ENCODE measurements at places on chromosomes 12 and 14. TPM values are rescaled to one million over a fixed set of nuclear protein-coding genes. Genes with fewer than 3 reads are reported as not detected.

DNA sequence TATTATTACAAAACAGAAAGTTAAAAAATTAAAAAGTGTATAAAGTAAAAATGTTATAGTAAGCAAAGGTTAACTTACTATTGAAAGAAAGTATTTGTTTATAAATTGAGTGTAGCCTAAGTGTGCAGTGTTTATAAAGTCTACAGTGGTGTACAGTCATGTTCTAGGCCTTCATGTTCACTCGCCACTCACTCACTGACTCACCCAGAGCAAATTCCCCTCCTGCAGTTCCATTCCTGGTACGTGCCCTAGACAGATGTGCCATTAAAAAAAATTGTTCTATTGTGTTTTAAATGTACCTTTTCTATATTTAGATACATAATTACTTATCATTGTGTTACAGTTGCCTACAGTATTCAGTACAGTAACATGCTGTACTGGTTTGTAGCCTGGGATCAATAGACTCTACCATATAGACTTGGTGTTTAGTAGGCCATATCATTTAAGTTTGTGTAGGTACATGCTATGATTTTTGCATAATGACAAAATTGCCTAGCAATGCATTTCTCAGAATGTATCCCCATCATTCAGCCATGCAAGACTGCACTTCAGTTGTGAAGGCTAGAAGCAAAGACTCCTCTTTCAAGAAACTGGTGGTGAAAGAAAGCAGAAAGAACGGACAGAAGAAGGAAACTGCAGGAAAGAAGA is 100.6 kb downstream of the DACT1 start:
- DNase-seq: no peak

DNA sequence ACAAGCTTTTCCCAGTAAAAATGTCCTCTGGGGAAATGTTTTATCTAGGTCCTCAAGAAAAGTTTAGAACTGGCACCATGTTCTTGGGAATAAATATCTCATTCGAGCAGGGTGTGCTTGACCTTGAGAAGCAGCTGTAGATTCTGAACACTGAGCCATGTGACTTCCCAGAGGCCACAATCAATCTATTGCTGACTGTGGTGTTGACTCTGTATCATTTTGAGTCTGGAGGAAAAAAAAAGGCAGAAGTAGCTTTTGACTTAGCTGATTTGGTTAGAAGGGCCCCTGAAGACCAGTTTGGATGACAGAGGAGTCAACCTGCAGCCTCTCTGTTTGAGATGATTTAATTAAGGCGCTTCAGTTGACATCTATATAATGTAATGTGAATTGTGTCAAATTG is 592.4 kb upstream of the SEL1L start:
- no peak for DNase-seq

DNA sequence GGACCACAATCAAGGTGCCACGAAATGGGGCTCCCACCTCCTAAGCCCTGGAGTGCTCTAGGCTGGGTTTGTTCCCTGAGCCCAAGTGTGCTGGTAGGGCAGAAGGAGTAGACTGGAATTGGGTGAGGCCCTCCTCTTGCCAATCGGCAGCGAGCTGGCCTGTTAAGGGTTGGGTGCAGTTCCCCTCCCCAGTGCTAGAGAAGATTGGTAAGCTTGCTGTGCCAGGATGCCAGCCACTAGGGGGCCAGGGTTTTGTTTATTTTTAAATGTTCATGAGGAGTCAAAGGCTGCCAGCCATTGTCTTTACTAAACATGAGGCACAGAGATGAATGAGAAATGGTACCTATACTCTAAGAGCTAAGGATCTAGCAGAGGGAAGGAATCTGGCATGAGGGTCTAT is 79.7 kb downstream of the SPTB start:
- DNase-seq: no peak

GRCh38 chr14:25001156-25001555 is 48.8 kb downstream of the STXBP6 start:
- no peak for DNase-seq

DNA sequence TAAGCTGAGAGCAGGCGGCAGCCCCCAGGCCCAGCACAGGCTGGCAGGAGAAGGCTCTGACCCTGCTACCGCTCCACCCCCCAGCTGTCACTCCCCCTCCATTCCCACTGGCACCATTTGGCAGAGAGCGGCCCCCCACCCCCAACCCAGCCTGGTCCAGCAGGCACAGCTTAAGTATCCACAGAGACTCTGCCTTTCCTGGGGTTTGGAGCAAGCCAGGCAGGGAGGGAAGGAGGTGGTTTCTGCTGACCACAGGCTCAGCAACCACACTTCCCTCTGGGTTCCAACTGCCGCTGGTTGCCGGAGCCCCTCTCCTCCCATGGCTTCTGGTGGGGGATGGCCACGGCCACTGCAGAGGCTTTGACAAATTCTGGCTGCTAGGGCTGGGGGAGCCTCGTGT is 30.5 kb upstream of the CCND2 start:
- no peak for DNase-seq

GRCh38 chr12:115103884-115104883 is 420.2 kb upstream of the TBX3 start:
- DNase-seq: no peak

- no peak for DNase-seq
These were observed 456.2 kb upstream of the MGAT4C start for GRCh38 chr12:86712425-86712843.

- peak; percentile 2 for DNase-seq
These were observed 376.7 kb downstream of the ALG10 start for GRCh38 chr12:34398706-34399630.

DNA sequence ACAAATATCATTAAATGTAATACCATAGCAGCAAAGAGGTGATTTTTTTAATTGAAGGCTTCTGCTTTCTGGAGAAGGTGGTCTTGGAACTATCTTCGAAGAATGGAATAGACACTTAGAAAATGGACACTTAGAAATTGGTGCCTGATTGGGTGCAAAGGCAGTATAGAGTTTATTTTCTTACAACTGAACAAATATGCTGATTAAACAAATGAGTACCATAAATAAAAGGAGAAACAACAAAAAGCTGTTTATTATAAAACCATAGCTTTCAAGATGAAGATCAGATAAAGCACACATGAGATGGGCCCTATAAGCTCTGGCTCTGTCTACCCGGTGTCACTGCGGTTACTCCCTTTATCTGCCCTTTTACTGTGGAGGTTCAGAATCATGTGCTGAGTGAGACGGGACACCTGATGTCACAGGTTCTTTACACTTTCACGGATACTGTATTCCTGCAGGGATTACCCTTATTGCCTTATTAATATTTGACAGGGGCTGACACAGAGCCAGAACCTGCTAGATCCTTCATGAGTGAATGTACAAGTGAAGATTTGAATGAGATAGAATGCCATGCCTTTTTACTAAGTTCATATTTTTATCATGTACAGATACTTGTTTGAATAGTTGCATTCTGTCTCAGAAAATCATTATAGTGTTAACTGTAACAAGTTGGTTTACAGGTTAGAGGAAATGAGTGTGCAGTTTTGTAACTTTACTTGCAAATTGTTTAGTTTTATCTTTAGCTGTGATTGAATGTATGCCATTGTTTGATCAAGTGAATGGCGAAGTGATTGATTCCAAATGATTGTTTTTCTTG is 477.5 kb upstream of the RGS6 start:
- DNase-seq: no peak

DNA sequence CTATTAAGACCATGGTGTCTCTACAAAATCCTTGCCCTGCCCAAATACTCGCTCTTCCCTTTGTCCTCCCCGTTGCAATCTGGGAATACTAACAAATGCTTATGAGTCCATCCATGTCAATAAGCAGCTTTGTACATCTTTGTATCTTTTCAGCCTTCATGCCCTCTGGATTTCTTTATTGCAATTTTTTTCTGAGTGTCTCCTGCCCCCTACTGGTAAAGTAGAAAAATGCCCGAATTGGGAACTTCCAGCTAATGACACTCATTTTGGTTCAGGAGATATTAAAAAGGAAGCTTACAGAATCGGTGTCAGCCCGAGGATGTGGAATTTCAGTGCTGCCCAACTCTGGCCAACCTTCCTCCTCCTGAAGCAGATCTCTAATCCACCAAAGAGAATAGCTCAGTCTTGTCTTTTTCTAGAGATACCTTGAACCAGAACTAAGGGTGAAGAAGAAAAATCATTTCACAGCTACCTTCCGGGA is 46.0 kb downstream of the SH2B3 start:
- no peak for DNase-seq

GRCh38 chr14:104376202-104377140 is 203.1 kb upstream of the C14orf180 start:
- DNase-seq: peak; percentile 32

GRCh38 chr12:4331842-4332241 is 10.8 kb downstream of the TIGAR start:
- DNase-seq: no peak

Gene CBLN3
- 1.8 TPM for total RNA-seq

Gene SCNN1A
- total RNA-seq: not detected

Gene KRT78
- total RNA-seq: not detected

Gene PPM1H
- total RNA-seq: 55.3 TPM

Gene TAS2R46
- total RNA-seq: 2.8 TPM

Gene TMPRSS12
- not detected for total RNA-seq
